ENCODE measurements at places on chromosomes 3 and 15. TPM values are rescaled to one million over a fixed set of nuclear protein-coding genes. Genes with fewer than 3 reads are reported as not detected.

LEO1 gene
- total RNA-seq, result 27.4 TPM

CORO2B gene
- total RNA-seq, result 3.4 TPM

TMEM207 gene
- not detected for total RNA-seq

SLC38A3 gene
- total RNA-seq, result 1.2 TPM

GOLGA8S gene
- 0.11 TPM for total RNA-seq

GAP43 gene
- 21.9 TPM for total RNA-seq

ZNF774 gene
- 2.3 TPM for total RNA-seq

KNL1 gene
- total RNA-seq, result 22.5 TPM

DAZL gene
- total RNA-seq, result 3.4 TPM

CHRNA5 gene
- total RNA-seq, result 29.3 TPM

LRRK1 gene
- total RNA-seq, result 3.4 TPM

CCDC50 gene
- total RNA-seq, result 22.0 TPM

TMF1 gene
- 18.3 TPM for total RNA-seq

LMAN1L gene
- not detected for total RNA-seq

MESP1 gene
- total RNA-seq, result 0.15 TPM

VEPH1 gene
- total RNA-seq, result 18.3 TPM
